ENCODE measurements at places on chromosomes 1 and 21. TPM values are rescaled to one million over a fixed set of nuclear protein-coding genes. Genes with fewer than 3 reads are reported as not detected.

Gene ATP1A2
- total RNA-seq: 1.1 TPM

Gene NBPF4
- total RNA-seq: not detected

Gene AMY2A
- not detected for total RNA-seq

DNA sequence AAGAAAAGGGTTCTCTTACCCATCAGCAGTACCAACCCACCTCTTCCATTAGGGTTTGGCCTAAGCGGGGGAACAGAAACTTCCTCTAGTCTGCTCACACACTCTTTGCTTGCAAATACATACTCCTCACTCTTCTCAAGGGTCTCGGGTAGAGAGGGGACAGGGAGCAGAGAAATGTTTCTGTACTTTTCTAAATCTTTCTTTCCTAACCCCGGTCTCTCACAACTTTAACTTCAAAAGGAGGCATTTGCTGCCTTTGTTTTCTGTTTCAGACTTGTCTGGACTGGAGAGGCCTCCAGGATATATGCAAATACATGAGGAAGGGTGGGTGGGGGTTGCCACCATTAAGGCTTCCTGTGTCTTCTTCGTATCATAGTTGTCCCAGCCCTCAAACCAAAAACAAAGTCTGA is 10.5 kb upstream of the LAX1 start:
- H3K36me3 ChIP-seq: no peaks in the 10 kb centered on the region
- no peak overlapping the region for H3K27ac ChIP-seq
- H3K27me3 ChIP-seq: no peaks in the 10 kb centered on the region
- no peak overlapping the region for H3K4me3 ChIP-seq
- H3K4me1 ChIP-seq: no peaks in the 10 kb centered on the region

GRCh38 chr1:150141452-150141851 is 8.3 kb upstream of the PLEKHO1 start:
- no peaks in the 10 kb centered on the region for H3K27me3 ChIP-seq
- no peaks in the 10 kb centered on the region for H3K36me3 ChIP-seq
